ENCODE measurements at places on chromosomes 1 and 21.

DNA sequence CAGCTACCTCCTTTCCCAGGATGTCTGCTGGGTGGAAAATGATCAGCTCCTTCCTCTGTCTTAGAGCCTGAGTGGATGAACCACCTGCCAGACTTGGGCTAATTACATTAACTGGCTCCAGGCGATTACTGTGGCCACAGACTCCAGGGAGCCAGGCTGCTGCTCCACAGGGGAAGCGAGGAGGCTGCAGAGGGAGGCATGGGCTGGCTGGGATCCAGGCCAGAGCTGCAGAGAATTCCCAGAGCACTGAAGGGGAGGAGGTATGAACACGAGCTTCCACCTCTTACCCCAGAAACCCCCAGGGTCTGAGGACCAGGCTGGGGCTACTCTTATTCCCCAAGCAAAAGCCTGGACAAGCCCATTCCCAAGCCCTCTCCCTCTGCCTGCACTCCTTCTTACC is 136.0 kb upstream of the KLHDC7A start:
- no peak for DNase-seq

DNA sequence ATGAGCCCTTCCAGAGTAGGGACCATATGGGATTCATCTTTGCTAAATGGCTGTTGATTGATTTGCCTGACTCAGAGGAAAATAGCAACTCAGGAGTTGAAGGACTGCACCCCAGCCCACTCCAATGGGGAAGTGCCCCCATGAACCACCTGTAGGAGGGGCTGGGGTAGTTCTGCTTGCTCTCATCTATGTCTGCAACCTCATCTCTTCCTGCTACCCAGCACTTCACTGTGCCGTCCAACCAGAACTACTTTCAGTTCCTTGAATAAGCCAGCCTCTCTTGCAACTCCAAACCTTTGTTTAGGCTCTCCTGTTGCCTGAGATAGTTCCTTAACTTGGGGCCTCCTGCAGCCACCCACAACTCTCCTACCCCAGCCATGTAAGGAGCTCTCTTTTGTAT is 26.6 kb downstream of the BEND5 start:
- DNase-seq, result no peak

DNA sequence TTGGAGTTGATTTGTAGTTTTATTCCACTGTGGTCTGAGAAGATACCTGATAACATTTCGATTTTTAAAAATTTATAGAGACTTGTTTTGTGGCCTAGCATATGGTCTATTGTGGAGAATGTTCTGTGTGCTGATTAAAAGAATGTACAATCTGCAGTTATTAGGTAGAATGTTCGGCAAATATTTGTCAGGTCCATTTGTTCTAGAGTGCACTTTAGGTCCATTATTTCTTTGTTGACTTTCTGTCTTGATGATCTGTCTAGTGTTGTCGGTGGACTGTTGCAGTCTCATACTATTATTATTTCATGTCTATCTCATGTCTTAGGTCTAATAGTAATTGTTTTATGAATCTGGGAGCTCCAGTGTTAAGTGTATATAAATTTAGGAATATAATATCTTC is 116.8 kb downstream of the NME7 start:
- no peak for DNase-seq

DNA sequence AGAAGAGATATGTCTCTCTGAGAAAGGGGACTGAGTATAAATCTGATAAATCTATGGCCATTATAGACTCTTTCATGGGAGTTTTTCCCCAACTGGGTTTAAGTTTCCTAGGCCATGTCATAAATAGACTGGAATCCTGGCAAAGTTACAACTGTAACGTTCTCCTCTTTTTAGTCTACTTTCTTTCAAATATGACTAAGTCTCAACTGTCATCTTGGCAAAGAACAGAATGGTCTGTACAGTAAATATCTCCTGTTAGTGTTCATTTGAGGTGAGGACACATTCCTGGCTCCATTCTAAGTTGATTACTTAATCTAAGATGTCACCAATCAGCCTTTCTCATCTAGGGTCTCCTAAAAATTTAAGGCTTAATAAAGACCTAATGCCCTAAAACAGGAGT is 300.5 kb downstream of the BRINP2 start:
- no peak for DNase-seq

DNA sequence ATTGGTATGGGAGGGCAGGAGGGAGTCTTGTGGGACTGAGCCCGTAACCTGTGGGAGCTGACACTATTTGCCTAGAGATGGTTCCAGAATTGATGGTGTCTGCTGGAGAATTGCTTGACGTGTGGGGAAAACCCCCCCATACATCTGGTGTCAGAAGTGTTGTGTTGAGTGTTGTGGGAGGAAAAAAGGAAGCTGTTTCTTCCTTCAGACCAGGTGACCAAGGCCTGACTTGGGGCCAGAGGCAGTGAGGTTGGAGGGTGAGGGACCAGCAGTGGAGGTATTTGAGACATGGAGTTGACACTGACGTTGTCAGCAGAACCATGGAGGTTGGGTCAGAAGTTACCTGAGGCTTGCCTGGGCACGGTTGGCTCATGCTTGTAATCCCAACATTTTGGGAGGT is 8.3 kb downstream of the SHISAL2A start:
- DNase-seq, result no peak

DNA sequence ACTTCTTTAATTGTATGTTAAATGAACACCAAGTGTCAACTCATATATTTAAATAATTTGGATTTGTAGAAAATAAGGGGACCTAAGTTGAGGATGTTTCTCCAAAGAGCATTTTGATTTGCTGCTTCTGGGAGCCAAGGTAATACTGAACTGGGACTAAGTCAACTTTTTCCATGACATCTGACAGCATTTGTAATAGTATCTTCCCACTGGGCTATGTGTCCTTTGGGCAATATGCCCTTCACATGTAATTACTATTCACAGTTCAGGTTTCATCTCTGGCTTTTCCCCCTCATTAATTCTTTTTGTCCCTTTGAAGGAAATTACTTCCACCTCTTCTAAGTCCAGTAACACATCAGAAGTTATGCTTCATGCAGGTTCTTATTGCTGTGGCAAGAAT is 36.7 kb upstream of the HP1BP3 start:
- no peak for DNase-seq

- no peak for DNase-seq
Observed at GRCh38 chr1:192238421-192238820, 78.4 kb upstream of the RGS21 start.

DNA sequence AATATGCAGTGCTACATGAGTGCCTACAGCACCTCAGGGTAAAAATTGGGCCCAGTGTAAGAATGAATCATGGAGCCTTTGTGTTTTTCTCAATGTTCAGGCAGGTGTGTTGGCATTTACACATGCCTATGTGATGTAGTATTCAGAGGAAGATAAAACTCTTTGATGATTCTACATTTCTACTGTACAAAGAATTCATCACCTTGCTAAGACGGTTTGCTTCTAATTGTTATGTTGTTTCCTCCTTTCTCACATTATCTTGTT is 867.3 kb downstream of the TTLL7 start:
- no peak for DNase-seq

GRCh38 chr1:145993618-145994390 is 2.6 kb downstream of the TXNIP start:
- no peak for DNase-seq
